Stimulated activated CD4-positive, alpha-beta T cell treated with anti-CD3 and anti-CD28 coated beads, Interleukin-1b, Interleukin-23, amount 100 ng/mL, for 48 hours (primary cell): ENCODE measurements at places on chromosomes 16 and 17.

- no peak for DNase-seq
These were observed 31.6 kb downstream of the TNFRSF13B start for GRCh38 chr17:16940116-16940881.

- no peak for DNase-seq
These were observed 279.4 kb upstream of the ELAC2 start for GRCh38 chr17:13297183-13297582.

DNA sequence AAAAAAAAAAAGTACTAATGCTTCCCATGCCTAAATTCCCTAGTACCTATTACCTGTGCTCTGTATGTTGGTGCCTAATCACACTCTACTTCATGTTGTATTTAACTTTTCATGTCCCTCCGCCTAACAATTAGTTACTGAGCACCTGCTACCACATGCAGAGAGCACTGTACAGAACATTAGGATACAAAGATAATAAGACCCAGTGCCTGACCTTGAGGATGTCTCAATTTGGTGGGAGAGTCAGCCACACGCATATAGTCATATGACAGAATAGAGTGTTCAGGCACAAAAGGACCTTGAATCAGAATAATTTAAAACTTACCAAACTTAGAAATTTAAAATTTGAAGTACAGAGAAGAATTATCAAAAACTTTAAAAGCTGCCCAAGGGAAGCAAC, 42.1 kb downstream of the USP31 start:
- DNase-seq, result no peak

DNA sequence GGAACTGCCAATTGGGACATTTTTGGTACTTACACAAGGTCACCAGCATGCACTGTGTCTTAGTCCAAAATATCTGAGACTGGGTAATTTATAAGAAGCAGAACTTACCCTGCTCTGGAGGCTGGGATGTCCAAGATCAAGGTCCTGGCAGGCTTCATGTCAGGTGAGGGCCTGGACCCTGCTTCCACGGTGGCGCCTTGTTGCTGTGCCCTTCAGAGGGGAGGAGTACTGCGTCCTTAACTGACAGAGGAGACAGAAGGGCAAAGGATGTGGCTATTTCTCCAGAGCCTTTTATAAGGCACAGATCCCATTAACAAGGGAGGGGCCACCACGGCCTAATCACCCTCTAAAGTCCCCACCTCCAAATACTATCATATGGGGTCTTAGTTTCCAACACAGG, 178.9 kb downstream of the C16orf95 start:
- DNase-seq, result no peak

DNA sequence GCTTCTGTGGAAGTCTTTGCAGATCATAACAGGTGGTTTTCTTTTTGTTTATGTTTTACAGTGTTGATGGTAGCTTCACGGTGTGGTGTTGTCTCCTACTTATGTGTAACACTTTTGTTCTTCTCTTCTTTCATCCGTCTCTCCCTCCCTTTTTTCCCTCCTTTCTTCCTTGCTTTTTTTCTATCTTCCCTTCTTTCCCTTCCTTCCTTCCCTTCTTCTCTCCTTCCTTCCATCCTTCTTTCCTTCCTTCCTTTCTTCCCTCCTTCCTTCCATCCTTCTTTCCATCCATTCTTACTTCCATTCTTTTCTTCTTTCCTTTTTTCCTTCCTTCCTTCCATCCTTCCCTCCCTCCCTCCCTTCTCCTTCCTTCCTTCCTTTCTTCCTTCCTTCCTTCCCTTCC, 31.4 kb downstream of the IRX5 start:
- DNase-seq, result no peak

GRCh38 chr17:34361478-34362061, 1.5 kb downstream of the CCL1 start:
- DNase-seq, result peak; percentile 75

- peak; percentile 19 for DNase-seq
These were observed 88.5 kb downstream of the HELZ start for GRCh38 chr17:67156269-67157199.

GRCh38 chr16:51430716-51431369, 279.8 kb upstream of the SALL1 start:
- no peak for DNase-seq

- DNase-seq, result no peak
These were observed 7.3 kb downstream of the HASPIN start for GRCh38 chr17:3730881-3731429.

GRCh38 chr17:49316258-49316570, 45.8 kb downstream of the ZNF652 start:
- DNase-seq, result no peak

- no peak for DNase-seq
These were observed 43.8 kb downstream of the RABEP1 start for GRCh38 chr17:5325851-5326250.

GRCh38 chr16:67177743-67178699, 5.7 kb downstream of the MATCAP1 start:
- DNase-seq, result peak; percentile 63

DNA sequence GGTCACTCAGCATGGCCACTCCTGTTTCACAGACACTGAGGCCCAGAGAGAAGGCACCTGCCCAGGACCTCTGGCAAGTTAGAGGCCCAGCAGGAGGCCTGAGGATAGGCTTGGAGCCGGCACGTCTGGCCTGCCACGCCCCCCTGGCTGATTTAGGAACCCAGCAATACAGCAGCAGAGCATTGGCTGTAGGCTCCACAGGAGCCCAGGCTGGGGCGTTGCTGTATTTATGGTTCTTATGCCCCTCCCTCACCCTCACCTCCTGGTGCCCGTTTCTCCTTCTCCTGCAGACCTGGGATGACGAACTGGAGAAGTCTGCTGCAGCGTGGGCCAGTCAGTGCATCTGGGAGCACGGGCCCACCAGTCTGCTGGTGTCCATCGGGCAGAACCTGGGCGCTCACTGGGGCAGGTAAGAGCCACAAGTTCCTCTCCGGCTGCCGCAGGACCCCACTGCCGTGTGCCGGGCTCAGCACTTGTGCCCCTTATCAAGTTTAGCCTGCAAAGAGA, 25.8 kb downstream of the CRISPLD2 start:
- DNase-seq, result no peak

DNA sequence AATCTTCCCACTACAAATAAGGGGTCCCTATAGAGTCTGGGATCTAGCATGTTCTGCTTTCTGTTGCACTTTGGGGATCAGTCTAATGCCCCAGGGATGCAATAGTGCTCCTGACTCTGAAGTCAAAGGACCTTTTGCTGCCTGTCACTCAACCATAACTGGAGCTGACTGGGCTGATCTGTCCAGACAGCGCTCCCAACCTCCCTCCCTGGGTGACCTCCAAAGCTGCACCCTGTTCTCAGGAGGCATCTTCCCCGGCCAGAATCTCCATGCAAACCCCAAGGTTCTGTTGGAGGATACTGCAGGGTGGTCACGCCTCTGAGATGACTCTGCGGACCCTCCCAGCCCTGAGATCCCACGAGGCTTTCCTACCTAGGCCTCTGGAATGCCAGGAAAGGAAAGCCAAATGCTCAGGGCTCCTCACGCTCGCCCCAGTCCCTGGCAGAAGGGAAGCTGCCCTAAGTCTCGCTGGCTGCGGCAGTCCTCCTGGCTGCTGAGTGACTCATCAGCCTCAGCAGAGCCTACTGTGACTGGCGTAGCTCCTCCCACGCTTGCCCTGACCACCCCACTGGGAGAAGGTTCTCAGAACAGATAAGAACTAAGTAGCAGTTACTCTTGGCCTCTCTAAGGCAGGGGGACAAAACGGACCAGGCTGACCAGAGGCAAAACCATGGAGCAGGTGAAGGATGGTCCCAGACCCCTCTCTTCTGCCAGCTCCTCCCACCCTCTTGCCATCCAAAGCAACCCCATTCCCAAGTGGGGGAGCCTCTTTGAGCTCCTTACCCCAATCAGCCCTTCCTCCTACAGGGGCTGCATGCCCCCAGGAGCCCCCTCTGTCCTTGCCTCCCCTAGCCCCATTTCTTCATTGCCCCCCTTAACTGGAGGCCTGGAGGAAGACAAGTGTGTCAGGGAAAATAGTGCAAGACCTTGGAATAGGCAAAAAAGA, 124.1 kb upstream of the TNRC6C start:
- peak; percentile 80 for DNase-seq

DNA sequence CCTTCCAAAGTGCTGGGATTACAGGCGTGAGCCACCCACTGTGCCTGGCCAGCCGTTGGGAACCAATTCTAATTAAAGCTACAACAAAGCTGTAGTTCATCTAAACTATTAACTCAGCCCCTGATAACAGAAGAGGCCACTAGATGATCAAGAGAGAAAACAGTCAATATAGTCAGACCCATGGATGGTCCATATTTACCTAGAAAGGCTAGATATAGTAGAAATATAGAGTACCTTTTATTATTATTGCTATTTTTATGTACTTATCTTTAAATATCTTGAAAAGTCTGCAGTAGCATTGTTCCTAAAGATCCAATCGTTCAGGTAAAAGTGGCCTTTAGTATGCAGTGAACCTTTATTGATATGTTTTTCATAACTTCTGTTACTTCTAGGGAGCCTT, 43.2 kb downstream of the RNF213 start:
- no peak for DNase-seq
